ENCODE measurements at places on chromosomes 5 and 9.

GRCh38 chr5:57416278-57416994 lies 66.2 kb downstream of the ACTBL2 start:
- DNase-seq, result no peak

GRCh38 chr9:5543875-5544702 lies 33.8 kb downstream of the PDCD1LG2 start:
- DNase-seq, result no peak

DNA sequence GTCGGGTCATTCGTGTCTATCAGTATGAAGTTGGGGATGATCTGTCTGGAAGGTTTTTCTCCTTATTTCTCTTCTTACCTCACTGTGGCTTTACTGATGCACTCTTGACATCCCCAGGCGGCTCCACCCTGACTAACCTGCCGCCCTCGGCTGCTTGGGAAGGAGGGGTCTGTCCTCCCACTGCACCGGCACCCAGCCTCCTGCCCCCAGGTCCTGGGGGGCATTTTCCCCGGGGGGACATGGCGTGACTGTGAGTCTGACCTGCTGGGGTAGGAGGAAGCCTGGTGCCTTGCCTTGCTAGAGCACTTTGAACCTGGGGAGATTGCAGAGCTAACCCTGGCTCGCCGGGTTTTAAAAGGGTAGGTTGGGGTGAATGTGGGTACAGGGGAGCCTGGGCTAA lies 27.5 kb downstream of the DYNC2I2 start:
- DNase-seq, result no peak

DNA sequence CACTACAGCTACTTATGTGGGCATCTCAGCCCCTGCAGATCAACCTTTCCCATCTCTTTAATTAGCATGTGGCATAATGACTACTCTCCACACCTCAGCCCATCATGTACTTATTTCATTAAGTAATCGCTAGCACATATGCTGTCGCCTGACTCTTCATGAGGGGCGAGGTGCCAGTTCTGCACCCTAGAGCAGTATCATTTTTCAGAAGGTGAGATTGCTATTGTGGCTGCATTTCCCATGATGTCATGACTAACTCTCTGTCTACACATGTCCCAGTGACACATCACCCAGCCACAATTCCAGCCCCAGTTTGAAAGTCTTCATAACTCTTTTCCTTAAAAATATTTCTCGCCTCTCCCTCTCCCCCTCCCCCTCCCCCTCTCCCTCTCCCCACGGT lies 7.6 kb upstream of the F2RL1 start:
- DNase-seq, result no peak

- no peak for DNase-seq
These were observed 105.2 kb downstream of the WNK2 start for GRCh38 chr9:93288891-93289883.

DNA sequence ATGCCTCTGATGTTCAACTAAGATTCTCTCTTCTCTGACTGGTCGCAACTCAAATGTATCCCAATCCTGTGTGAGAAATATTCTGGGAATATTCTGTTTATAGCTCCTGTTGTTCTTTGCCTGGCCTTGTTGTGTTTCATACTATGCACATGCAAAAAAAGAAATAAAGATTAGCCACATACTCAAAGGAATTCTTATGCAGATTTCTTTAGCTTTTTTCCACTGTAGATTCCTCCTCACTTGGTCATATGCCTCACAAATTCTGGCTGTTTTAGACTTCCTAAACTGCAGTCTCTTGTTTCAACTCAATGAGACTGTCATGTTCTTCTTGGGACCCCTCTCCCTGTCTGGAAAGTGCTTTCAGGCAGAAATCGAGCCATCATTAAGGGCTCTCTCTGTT lies 217.5 kb upstream of the SH3GL2 start:
- no peak for DNase-seq

DNA sequence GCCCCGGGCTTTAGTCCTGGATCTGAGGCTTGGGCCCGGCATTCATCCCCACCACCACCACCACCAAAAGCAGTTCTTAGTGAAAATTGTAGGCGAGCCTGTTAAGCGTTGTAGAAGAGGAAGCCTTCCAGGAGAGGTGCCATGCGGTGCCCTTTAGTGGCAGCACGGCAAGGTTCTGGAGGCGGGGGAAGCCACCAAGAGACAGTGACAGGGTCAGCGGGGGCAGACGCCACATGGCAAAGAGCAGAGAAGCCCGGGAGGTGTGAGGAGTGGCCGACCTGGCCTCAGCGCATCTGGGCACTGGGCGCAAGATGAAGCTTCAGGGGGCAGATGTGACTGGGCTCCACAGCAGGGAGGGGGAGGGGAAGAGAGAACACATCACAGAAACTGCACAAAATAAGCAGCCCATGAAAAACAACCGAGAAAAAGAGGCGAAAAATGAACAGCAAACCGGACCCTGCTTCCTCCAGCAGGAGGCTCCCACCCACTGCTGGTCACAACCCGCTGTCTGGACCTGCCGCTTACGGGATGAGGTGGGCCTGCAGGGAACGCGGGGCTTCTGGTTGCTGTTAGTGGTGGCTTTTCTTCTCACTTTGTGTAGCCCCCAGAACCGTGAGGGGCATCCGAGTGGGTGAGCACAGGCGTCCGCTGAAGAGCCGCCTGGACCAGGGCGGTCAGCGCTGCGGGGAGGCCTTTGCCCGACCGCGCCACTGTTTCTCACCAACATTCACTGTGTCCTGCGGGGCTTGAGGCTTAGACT lies 4.3 kb downstream of the LRRC14B start:
- DNase-seq, result no peak

DNA sequence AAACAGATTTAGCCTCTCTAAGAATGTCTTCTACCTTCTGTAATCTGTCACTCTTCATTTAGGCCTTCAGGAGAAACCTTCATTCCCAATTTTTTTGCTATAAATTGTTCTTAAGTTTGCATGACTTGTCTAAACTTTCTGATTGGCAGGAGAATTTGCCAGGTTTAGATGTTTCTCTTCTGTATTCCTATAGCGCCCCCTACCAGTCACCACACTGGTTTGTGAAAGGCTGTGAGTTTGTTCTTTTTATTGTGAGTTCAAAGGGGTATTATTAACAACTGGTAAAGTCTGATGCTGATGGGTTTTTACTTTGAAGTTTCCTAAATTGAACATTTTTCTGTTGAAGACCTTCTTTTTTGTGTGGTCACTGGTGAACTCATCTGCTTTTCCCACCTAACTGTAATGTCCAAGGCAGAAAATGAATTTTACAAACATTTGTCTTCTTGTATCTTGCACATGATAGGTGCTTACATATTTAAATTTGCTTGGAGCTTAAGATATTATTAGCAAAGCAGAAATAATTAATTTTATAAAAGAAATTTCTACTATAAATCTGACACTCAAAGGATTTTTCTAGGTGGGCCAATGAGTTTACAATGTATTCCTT lies 18.4 kb upstream of the F2RL2 start:
- DNase-seq, result peak; percentile 73

GRCh38 chr5:135737701-135738563 lies 96.5 kb upstream of the SLC25A48 start:
- no peak for DNase-seq

GRCh38 chr9:112337547-112337946 lies 4.1 kb upstream of the PTBP3 start:
- DNase-seq, result no peak

GRCh38 chr9:92671323-92671722 lies 1.4 kb upstream of the IPPK start:
- DNase-seq, result no peak

DNA sequence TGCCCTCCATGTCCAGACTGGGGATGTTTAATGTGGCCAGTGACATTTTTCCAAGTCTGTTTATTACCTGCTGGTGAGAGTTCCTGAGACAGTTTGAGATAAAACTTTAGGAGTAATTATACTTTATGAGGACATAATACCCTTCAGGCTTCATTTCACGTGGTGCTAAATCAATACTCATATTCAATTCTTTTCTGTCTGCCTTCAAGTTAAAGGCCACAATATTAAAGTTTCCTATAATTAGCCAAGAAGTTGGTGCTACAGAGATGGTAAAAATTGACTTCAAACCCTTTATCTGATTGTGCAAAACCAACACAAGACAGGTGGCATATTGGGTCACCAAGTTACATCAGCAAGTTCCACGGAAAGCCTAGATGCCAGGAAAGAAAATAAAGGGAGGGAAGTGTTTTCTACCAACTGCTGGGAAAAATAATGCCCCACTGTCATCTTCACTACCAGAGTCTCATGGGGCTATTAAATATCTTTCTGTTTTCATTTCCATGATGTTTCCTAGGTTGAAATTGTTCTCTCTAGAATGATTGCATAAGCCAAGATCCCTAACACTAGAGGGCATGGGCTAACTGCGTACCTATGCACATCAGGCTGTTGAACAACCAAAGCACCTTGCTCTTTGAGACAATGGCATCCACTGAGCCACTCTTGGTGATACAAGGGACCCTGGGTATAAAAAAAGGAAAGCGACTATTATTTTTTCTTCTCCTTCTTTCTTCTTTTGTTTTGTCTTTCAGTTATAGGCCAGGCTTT lies 68.7 kb downstream of the INSYN2B start:
- no peak for DNase-seq

DNA sequence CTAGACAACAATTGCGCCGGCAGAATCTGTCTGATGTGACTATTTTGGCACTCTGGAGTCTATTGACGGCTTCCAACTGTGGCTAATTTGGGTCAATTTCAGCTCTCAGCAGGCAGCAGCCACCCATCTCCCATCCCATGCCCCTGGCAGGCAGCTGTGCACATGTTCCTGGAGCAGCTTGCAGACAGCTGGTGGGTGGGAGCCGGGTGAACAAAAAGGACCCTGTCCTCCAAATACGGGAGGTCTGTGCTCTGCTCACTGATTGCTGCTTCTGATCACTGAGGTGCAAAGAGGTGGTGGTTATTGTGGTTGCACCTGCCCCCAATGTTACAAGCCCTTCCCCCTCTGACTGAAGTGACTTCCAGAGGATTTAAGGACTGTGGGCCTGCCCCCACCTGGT lies 45.0 kb upstream of the N4BP3 start:
- no peak for DNase-seq

DNA sequence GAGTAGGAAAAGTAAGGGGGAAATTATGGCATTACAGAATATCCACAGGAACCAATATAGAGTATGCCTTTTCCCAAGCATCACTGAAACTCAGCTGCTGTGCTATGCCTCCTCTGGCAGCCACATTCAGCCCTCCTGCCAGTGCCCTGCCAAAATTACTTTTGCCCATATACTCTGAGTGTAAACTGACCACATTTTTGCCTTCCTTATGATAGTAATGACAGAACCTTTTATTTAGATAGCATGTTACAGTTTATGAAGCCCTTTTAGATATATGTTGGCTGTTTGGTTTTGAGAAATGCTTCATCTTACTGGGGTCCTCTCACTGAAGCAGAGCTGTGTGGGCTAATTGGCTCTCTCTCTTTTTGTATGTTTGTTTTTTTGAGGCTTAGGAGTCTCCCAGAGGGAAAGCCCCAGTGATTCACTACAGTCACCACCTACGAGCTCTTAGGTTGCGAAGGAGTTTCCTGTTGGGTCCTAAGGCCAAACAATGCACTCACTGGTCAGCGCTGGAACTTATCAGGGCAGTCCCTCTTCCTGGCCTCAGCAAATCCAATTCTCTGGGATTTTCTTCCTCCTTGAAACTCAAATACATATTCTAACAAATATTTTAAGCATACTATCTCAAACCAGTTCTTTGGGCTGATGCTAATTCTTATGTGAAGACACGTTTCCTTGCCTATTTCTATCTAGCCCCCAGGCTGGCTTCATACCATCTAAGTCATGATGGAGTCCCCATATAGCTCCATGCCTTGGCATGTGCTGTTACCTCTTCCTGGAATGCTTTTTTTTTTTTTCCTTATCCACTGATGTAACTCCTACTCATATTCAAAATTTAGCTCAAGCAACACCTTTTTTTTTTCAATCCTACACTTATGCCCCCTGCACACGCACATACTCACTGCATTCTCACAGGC lies 3.7 kb downstream of the PHF24 start:
- DNase-seq, result no peak

- no peak for DNase-seq
These were observed 333.8 kb downstream of the RASEF start for GRCh38 chr9:82729141-82729540.

- no peak for DNase-seq
These were observed 295.2 kb downstream of the BRINP1 start for GRCh38 chr9:119074017-119074416.

DNA sequence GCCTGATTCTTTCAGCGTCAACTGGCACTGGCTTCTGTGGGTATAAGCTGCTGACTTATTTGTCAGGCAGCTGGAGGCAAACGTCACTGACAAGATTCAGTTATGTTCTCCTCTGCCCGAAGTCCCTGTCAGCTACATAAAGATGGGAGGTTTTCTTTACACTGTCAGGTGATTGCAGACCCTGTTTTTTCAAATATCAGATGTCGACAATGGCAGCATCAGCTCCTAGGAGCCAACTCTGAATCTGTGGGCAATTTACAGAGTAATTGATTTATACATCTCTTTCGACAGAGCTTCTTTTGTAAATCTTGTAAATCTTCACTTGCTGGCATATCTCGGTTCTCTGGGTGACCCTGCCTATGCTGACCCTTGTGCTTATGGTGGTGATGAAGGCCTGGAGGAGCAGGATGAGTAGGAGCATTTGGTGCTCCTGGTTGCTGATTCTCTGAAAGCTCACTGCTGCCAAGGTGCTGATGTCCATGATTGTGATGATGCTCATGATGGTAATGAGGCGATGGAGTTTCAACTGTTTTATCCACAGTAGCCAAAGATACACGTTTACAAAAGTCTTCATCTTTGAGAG lies 10.9 kb downstream of the SELENOP start:
- no peak for DNase-seq

DNA sequence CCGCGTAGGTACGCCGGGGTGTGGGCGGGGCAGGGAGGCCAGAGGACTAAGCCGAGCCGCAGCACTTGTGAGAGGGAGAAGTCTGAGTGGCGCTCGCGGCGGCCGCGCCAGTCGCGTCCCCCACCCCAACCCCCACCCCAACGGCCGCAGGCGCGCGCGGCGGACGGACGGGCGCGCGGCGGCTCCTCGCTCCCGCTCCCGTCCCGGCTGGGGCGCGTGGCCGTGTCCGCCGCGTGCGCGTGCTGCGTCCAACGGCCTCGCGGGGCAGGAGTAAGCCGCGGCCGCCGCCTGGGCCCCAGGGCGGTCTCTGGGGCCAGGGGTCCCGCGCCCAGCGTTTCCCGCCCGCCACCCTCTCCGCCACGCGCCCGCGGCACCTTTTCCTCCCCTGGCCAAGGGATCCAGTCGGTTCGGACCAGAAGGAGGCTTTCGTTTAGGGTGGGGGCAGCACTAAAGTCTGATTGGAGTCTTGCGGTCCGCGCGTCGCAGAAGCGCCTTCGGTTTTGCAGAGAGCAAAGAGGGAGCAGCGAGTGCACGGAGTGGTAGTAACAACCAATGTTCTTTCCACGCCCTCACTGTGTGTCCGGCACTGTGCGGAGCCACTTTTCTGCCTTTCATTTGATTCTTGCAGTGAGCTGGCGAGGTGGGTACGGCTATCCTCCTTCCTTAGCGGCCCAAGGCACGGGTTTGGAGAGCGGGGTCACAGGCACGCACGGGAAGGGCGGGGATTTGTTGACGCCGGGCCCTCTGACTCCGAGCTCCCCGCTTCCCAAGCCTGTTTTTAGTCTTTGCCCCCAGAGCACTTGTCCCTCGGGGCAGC lies 483 bp downstream of the G3BP1 start:
- DNase-seq, result peak; percentile 34

DNA sequence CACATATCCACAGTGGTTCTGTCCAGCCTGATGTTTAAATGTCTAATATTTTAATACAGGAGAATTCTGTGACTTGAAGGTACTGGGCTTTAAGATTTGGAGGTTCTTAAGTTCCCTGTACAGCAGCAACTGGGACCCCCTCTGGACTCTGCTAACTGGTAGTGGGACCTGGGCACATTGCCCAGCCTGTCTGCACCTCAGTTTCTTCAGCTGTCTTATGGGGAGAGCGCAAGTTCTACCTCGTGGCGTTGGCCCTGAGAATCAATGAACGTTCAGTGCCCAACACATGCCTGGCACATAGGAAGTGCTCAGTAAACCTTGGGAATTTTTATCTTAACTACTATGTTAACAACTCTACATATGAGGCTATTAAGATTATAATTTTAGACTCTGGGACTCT lies 1.4 kb downstream of the SLC2A6 start:
- no peak for DNase-seq
